T follicular helper cell (primary cell): ENCODE measurements at places on chromosomes 1 and 21.
A peak's percentile ranks its signal among the peaks of the same experiment; 100 is the strongest.

GRCh38 chr21:43936247-43936967 lies 71.4 kb downstream of the AGPAT3 start:
- no peak for DNase-seq

- DNase-seq = no peak
Observed at GRCh38 chr21:21268061-21268471, 269.9 kb downstream of the NCAM2 start.

- DNase-seq = no peak
Observed at GRCh38 chr1:65751961-65752360, 40.7 kb upstream of the PDE4B start.

DNA sequence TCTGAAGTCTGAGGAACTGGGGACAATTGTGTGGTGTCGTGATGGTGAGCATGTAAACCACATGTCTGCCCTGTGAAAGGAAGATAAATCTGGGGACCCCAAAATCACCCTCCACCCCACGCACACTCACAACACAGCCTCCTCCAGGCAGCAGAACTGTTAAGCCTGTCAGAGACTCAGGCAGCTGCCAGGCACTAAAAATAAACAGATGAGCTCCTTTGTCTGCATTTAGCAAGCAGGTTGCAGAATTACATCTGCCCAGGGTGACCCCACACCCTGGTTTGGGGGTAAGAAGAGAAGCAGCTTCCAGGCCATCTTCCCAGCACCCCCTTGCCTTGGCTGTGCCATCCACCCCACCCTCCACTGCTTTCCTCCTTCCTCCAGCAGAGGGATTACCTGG lies 119.1 kb upstream of the RUNX3 start:
- no peak for DNase-seq

- peak; percentile 11 for DNase-seq
Observed at GRCh38 chr1:209756615-209757445, 977 bp downstream of the TRAF3IP3 start.

DNA sequence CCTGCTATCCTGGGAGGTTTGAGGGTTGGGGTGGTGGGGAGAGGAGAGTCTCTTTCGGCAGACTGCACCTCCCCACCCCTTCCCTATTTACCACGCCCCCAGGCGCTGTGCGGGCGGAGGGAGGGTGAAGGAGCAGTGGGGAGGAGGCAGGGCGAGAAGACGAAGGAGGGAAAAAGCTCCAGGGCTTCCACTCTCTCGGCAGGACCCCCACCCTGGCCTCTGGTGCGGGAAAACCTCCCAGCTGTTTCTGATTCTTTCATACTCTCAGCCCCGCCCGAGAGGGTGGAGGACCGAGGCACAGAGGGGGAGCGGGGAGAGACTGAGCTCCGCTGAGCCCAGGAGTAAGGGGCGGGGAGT lies 866 bp upstream of the WNT2B start:
- DNase-seq = no peak

DNA sequence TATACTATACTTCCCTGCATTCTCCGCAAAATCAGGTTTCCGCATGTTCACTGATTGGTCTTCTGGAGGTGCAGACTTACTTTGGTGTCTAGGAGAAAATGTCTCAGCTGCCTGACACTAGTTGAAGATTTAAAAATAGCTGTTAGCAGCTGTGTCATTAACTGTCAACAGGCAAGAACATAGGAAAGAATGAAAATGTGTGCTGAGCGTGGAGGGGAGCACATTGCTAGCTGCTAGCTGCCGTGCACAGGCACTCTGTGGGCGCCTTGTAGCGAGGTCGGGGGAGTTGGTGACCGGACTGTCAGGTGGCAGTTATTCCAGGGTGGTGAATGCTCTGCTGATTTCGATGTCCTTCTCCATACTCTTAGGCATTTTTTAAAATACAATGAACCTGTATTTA lies 5.2 kb downstream of the FAAH start:
- DNase-seq = no peak

DNA sequence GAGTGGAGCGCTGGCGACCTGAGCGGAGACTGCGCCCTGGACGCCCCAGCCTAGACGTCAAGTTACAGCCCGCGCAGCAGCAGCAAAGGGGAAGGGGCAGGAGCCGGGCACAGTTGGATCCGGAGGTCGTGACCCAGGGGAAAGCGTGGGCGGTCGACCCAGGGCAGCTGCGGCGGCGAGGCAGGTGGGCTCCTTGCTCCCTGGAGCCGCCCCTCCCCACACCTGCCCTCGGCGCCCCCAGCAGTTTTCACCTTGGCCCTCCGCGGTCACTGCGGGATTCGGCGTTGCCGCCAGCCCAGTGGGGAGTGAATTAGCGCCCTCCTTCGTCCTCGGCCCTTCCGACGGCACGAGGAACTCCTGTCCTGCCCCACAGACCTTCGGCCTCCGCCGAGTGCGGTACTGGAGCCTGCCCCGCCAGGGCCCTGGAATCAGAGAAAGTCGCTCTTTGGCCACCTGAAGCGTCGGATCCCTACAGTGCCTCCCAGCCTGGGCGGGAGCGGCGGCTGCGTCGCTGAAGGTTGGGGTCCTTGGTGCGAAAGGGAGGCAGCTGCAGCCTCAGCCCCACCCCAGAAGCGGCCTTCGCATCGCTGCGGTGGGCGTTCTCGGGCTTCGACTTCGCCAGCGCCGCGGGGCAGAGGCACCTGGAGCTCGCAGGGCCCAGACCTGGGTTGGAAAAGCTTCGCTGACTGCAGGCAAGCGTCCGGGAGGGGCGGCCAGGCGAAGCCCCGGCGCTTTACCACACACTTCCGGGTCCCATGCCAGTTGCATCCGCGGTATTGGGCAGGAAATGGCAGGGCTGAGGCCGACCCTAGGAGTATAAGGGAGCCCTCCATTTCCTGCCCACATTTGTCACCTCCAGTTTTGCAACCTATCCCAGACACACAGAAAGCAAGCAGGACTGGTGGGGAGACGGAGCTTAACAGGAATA lies 4.2 kb downstream of the TFAP2E start:
- DNase-seq = no peak

DNA sequence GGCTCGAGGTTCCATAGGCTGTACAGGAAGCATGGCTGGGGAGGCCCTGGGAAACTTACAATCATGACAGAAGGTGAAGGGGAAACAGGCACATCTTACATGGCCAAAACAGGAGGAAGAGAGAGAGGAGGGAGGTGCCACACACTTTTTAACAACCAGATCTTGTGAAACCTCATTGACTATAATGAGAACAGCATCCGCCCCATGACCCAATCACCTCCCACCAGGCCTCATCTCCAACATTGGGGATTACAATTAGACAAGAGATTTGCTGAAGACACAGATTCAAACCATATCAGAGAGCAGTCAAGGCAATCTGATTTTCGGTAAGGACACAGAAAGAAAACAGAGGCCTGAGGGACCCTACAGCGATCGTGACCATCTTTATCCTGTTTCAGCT lies 41.7 kb downstream of the TNFRSF9 start:
- DNase-seq = no peak

- no peak for DNase-seq
Observed at GRCh38 chr1:207890136-207890738, 20.7 kb downstream of the CD34 start.
